ENCODE measurements at places on chromosomes 5 and 9. TPM values are rescaled to one million over a fixed set of nuclear protein-coding genes. Genes with fewer than 3 reads are reported as not detected.

Gene COL5A1
- 92.6 TPM for total RNA-seq

Gene KCNN2
- total RNA-seq: 0.88 TPM

Gene NACC2
- total RNA-seq: 26.6 TPM

Gene PHYHD1
- total RNA-seq: 17.8 TPM

Gene ENTREP1
- 3.8 TPM for total RNA-seq

- no peak for DNase-seq
Observed at GRCh38 chr5:172793577-172794488, 22.8 kb upstream of the DUSP1 start.

GRCh38 chr5:133130387-133131118, 78.7 kb downstream of the HSPA4 start:
- DNase-seq: no peak

- DNase-seq: no peak
Observed at GRCh38 chr5:139046551-139046950, 151.6 kb downstream of the SIL1 start.

GRCh38 chr5:142551338-142552067, 134.4 kb downstream of the FGF1 start:
- DNase-seq: no peak

GRCh38 chr9:12614488-12614887, 78.7 kb upstream of the TYRP1 start:
- DNase-seq: no peak

GRCh38 chr9:99113414-99114048, 8.6 kb downstream of the TGFBR1 start:
- DNase-seq: no peak

- no peak for DNase-seq
Observed at GRCh38 chr9:26779062-26779461, 113.5 kb downstream of the CAAP1 start.

DNA sequence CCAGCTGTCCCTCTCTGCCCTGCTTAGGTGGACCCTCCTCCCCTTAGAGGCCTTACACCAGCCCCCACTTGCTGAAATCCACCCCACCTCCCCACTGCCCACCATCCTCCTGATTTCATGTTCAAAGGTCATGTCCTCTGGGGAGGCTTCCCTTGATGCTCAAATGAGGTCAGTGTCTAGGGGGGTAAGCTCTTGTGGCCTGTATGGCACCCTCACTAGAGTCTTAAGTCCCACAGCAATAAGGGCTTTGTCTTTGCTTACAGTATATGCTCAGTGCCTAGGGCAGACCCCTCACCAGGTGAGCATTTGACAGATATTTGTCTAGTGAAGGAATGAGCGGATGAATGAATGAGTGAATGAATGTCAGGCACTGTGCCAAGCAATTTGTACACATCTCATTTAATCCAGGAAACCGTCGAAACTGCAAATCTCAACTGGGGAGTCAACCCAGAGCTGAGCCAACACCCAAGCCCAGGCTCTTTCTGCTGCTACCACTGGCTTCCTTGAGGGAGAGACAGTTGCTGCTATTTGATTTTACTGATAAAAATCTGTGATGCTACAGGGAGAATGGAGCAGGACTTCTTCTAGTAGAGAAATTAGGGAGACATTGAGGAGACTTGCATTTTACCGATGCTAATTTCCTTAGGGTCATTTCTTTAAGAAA, 101.9 kb downstream of the IQGAP2 start:
- no peak for DNase-seq

DNA sequence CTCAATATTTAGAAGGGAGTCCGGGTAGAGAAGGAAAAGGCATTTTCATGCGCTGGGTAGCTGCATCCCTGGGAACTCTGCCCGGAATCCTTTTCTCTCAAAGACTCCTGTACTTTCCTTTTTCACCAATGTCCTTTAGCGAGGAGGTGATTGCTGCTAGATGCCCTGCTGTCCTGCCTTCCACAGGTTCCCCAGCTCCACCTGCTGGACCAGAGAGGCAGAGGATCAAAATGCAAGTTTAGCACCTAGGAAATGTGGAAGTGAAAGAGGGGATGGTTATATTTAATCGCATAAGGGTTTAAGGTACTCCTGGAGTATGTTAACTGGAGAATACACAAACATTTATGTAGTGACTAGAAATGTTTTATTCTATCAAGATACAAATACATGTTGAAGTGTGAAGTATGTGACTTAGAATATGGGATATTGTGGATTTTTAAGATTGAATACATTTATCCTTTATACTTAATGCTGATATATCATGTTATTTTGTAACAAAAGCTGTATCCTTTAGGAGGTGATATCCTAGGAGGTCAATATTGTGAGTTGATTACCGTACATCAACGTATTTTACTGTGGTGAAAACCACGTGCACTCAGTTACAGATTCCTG, 145.7 kb downstream of the ARHGAP26 start:
- no peak for DNase-seq

DNA sequence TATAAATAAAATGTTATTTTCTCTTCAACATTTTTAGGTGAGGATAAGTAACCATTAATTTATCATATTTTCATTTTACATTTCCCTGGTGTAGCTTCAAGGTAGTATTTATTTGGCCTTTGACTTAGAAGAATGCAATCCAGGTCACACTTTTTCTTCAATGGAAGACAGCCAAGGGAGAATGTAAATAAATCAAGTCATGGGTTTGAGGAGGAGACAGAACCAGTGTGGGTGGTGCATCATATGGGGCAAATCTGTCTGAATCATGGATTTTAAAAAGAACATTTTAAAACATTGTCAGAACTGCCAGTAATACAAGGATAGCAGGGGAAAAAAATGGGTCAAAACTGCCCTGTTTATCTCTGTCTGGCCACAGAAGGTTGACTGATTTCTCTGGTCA, 229.5 kb downstream of the FAM114A2 start:
- DNase-seq: no peak

DNA sequence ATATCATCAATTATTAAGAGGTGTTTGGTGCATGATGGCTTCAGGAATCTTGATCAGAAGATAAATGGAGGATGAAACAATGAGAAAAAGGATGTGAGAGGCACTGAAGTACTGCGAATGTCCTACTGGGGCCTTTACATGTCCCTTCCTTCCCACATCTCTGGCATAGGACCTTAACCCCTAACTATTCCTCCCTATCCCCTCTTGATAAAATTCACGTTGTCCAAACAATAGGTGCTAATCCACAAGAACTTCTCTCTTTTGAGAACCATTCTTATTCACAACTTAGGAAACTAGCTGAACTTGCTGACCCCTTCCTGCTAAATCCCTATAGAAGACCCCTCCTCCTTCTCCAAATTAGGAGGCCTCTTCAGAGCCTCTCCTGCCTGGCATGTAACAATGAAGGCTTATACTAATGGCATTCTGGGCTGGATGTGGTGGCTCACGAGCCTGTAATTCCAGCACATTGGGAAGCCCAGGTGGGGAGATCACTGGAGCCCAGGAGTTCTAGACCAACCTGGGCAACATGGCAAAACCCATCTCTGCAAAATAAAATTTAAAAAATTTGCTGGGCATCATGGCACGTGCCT, 276.5 kb upstream of the SMARCA2 start:
- no peak for DNase-seq

GRCh38 chr5:94632024-94632423, 13.6 kb downstream of the SLF1 start:
- DNase-seq: no peak

- DNase-seq: no peak
Observed at GRCh38 chr5:90231688-90232087, 177.9 kb downstream of the CETN3 start.

- DNase-seq: no peak
Observed at GRCh38 chr9:134179595-134179917, 15.2 kb upstream of the RNU6ATAC start.

DNA sequence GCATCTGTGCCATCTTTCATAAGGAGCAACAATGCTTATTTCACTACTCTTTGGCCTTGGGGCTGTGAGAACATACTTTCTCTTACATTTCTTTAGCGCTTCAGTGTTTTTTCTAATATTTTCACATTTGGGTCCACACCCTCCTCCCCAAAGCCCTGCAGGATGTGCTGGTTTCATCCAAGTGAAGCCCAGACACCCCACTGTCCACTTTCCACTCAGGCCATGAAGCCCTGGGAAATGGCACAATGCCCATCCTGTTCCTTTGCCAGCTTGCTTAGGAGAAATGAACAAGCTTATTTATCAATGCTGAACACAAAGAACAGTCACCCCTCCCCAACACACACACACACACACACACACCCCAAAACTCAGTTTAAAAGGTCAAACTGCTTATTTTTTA, 17.3 kb upstream of the TMOD1 start:
- no peak for DNase-seq

DNA sequence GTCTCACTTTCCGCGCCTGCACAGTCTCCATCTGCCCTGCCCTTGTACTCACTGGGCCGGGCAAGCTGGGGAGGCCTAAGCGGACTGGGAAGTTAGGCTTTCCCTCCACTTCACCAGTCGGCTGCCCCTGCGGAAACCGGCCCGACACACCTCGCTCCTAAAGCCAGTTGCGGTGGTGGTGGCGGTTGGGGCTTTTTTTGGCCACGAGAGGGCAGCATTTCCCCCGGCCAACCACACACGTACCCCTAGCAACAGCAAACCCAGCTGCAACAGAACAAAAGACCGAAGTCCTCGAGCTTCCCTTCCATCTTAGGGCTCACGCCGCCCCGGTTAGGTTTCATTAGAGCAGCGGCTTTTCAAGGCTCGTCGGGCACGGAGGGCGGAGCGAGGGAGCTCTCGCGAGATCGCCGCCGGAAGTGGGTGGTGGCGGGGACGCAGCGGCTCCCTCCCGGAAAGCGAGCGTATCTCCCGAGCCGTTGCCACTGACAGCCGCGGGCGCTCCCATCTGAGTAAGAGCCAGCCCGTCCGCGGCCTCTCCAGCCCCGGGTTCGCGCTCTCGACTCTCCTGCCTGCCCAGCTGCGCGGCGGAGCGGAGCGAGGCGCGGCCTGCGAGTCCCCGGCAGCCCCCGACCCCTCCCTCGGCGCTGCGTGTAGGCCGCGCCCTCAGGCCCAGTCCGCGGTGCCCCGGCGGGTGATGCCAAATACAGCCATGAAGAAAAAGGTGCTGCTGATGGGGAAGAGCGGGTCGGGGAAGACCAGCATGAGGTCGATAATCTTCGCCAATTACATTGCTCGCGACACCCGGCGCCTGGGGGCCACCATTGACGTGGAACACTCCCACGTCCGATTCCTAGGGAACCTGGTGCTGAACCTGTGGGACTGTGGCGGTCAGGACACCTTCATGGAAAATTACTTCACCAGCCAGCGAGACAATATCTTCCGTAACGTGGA, at the start of gene RRAGA:
Gene RRAGA (plus strand): TSS at position 462 of the 951 bp plus-strand sequence. CDS start 233 bp downstream, at position 695.
- peak; percentile 87 for DNase-seq

DNA sequence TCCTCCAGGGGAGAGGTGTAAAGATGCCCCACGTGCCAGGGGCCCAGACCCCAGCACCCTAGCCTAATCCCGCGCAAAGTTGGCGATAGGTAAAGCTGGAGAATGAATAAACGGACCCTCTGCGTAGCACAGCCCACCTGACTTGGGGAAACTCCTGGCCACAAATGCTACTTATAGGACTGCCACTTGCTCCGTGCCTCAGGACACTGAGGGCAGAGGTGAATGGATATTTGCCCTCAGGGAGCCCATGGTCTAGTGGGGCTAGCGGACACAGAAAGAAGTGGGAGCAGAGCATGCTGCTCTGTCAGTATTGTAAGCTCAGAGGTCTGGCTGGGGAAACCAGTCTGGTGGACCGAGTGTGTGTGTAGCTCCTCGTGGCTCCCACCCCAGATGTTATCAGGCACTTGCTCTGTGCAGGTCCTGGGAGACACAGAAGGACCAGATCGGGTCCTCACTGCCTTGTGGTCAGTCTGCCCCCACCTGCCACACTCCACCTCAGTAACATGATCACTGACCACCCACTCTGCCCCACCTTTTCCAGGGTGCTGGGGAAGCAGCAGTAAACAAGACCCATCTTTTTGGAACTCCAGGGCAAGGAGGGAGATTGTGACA, 841 bp downstream of the GRK6 start:
- no peak for DNase-seq

DNA sequence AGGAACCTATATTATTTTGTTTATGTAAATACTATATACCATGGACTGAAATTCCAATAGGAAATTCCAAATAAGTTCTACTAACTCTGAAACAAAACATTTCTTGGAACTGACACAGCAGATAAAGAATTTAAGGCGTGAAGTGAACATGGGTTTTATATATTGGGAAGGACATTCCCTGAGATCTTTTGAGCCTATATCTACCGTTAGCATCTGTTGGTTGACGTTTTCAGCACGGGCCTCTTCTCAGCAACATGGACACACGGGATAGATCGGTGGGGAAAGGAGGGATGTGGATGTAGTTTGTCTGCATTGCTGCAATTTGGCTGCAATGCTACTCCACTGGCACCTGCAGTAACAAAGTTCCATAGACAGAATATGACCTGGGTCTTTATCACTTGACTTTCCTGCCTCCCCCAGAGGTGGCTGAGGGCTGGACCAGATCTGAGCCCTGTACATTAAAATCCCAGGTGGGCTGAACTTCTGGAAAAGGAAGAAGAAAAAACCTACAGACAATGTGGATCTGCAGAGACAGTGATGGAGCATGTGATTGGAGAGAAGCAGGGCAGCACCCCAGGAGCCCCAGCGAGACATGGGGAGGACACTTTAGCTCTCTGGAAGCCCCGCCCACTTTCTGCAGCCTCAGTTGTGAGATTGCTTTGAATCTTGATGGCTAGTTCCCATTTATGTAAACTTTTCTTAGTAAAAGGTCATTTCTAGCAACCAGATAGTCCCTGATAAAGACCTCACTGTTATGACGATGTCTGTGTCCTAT, 91.2 kb upstream of the CPEB4 start:
- no peak for DNase-seq

DNA sequence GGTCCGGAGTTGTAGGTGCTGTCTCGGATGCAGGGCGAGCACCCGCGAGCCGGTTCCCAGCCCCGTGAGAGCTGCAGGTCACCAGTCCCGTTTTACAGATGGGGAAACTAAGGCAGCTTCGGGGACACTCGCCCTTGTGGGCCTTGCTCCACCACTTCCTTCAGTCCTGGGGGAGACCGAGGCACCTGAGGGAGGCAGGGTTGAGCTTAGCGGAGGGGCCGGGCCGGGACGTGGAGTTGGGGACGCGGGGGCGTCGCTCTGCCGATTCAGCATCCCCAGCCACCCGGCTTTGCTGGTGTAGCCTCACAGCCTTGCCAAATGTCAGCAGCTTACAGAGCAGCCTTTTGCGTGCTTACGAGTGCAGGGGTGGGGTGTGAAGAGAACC, 530 bp downstream of the BBLN start:
- no peak for DNase-seq

DNA sequence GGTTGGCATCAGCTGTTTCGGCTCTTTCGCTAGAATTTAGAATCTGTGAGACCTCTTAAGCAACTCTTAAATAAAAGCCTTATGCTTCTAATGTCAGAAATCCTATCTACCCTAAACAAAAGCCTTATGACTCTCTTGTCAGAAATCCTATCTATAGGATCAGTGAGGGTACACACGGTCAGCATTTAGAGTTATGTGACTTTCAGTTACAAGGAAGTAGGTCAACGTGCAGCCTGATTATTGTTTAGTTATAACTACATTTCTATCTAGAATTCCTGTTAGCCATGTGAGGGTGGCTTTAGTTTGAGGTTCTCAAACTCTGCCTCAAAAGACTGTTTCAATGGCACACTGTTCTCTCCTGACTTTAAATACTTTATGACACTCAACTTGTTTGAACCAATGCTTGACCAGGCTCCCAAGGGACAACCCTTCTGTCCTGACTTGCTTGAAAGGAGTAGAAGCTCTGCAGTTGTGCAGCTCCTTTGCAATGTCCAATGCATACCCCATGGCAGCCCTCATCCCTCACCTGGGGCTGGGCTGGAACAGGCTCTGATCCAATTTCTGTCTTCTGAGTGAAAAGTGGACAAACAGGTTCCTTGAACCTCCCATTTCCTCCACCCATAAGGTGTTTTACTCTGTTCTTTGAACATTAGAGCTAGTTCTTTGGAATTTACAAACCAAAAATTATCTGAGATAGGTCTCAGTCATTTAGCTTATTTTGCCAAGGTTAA, 251.6 kb upstream of the PIK3R1 start:
- no peak for DNase-seq

All from kidney epithelial cell (primary cell).